ENCODE measurements at places on chromosomes 3 and 15.
A peak's percentile ranks its signal among the peaks of the same experiment; 100 is the strongest.

GRCh38 chr3:52250122-52250521, 4.6 kb downstream of the PPM1M start:
- no peak for DNase-seq

DNA sequence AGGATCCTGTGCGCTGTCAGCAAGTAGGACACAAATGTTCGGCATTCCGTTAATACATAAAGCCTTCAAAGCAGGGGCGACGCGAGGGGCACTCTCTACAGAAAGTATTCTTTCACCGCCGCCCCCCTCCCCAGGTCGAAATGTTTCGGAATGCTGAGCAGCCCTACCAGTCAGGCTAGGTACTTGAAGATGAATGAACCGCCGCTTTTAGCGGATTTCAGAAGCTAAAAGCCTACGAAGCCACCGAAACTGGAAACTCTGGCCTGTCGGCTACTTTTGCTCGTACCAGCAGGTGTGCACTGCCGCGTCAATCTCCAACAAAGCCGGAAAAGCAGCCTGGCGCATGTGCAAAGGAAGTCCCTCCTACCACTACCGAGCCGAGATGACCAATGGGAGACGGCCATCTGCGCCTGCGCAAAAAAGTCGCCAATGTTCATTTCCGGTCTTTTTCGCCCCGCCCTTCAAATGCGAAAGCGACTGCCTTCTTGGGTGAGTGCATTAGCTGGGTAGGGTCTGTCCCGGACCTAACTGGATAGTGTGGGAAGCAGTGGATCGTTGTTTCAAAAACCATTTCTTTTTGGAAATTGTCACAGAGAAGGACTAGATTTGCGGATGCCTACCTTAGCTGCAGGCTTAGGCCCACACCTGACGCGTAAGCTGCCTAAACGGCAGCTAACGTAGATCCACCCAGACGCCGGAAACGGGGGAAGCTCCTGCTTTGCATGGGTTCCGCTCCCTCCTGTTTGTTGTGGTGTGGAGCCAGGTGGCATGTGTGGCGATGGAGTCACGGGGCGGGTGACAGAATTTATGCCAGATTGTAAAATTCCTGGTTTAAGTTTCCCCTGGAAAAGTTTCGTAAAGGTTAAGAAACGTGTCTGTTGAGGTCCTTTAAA, at the start of gene WDR5B:
Gene WDR5B (minus strand): TSS at position 301 of the 893 bp plus-strand sequence. CDS start 534 bp downstream, outside the sequence.
- peak; percentile 98 for DNase-seq

GRCh38 chr3:117688583-117688982, 979.0 kb downstream of the TUSC7 start:
- no peak for DNase-seq

DNA sequence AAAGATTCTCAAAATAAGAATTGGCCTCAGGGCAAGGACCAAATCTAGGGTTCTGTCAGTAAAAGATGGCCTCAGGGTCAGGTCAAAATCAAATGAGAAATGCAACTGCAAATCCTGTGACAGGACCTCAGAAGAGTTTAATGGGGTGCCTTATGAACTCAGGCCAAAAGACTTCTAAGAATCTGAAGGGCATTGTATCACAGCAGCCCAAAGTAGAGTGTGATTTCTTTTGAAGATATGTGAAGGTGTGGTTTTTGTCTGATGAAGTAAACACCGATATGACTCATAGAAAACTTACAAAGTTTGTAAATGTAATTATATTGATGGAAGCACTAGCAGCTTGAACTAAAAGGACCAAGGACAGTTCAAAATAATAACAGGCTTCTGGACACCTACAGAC, 966.1 kb downstream of the AGBL1 start:
- DNase-seq: no peak

DNA sequence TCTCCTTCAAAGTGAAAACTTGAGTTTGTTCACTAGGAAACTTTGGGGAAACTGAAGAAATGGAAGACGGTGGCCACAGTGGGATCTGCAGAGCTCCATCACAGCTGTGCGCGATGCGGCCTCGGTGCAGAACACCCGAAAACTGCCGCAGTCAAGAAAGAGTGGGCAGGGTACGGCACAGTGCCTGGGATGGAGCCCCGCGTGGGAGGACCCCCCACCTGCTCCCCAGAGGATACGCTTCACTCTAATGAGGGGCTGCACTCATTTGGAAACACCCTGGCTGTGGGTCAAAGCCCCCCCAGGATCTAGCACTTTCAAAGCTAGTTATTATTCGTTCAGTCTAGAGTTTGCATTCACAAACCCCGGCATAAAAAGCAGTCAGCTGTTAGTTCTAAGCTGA, 9.5 kb downstream of the ADAMTS17 start:
- DNase-seq: no peak

DNA sequence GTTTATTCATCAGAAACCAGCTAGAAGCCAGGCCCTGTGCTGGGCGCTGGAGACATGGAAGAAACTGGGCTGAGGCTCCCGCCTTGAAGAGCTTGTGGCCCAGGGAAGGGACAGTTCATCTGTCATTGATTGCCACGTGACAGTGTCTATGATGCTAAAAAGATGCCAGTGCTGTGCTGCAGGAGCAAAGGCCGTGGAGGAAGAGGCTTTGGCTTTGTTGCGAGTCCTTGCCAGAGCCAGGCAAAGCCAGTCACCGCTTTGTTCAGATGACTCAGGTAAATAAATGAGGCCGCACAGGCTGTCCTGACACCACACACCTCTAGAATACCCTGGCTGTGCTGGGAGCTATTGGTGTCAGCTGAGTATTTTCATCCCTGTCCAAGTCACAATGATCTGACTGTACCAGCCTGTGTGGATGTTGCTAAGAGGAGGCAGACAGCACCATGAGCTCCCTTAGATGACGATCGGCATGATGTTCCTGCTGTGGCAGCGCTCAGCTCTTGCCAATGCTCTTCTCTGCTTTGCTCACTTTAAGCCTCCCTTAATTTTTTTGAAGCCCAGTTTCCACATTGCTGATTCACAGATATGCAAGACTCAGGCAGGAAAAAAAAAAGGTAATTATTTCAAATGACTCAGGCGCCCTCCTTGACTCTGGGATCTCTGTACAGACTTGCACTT, 77.5 kb downstream of the CCNL1 start:
- peak; percentile 40 for DNase-seq
